Spinal cord (tissue), 10 donors: ENCODE measurements at places on chromosomes 16 and 17. TPM values are rescaled to one million over a fixed set of nuclear protein-coding genes. Genes with fewer than 3 reads are reported as not detected.

GRCh38 chr17:21129023-21129681 lies 2.4 kb downstream of the DHRS7B start:
- DNase-seq: no peak

GRCh38 chr16:51762081-51762996 lies 611.3 kb upstream of the SALL1 start:
- peak; percentile 88 for DNase-seq

Gene DLX4
- not detected for polyA plus RNA-seq

DNA sequence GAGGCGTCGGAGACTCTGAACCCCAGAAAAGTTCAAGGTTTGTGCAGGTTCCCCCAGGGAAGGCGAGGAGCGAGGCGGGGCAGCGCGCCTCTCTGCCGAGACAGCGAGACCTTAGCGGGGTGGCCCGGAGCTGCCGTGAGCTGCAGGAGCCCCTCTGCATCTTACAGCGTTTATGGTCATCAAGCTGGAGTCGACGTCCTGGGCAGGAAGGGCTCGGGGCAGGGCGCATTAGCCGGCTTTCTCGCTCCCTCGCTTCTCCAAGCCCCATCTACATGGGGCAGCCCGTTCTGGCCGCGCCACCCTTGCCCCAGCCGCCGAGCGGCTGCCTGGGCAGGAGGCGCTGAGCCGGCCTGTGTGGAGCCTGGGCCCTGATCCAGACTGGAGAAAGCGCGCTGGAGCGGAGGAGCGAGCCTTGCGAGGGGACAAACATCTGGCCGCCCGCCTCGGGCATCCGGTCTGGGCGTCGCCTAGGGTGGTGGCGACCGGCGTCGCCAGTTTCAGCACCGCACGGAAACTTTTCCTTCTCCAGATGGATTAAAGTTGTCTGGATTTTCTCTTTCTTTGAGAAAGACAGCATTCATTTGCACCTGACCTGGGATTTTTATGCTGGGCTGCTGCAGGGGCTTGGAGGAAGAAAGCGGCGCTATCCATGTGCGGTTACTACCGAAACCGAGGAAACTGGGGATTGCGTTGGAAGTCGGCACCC lies 750 bp downstream of the TMEM132E start:
- DNase-seq: peak; percentile 72

Gene CCDC40
- polyA plus RNA-seq: 24.7 TPM

- no peak for DNase-seq
These were observed 126.6 kb downstream of the AXIN2 start for GRCh38 chr17:65434878-65435277.

Gene PRSS8
- 0.46 TPM for polyA plus RNA-seq

GRCh38 chr17:66451188-66452149 lies 149.1 kb downstream of the PRKCA start:
- no peak for DNase-seq

DNA sequence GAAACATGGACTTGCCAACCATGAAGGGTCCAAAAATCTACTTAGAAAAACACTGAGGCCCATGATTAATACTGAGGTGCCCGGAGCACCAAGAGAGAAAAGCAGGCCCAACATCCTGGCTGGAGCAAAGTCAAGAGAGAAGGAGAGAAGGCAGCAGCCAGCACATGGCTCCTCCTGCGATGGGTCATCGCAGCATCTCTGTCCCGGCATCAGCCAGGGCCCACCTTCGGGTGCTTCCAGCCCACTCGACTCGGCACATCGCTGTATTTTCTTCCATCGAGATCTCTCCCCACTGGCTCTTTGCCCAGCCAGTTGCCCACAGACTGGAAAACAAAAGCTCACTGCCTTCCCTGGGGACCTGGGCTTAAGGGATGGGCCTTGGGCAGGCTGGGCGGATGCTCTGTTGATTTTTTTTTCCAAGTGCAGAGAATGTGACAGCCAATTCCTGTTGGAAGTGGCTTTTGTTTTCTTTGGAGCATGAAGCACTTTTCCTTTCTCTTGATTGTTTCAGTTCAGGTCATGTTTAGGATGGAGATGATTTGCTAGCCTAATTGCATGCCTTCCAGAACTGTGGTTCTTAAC lies 58.1 kb downstream of the CYB5B start:
- peak; percentile 71 for DNase-seq

Gene TEX14
- 1.3 TPM for polyA plus RNA-seq

GRCh38 chr17:43324205-43324893 lies 74.4 kb upstream of the ARL4D start:
- no peak for DNase-seq

- DNase-seq: no peak
These were observed 33.1 kb downstream of the N4BP1 start for GRCh38 chr16:48576927-48577326.

Gene GNGT2
- polyA plus RNA-seq: 1.2 TPM

Gene GP1BA
- 1.6 TPM for polyA plus RNA-seq

- DNase-seq: no peak
These were observed 17.9 kb upstream of the TANGO6 start for GRCh38 chr16:68825427-68825826.

DNA sequence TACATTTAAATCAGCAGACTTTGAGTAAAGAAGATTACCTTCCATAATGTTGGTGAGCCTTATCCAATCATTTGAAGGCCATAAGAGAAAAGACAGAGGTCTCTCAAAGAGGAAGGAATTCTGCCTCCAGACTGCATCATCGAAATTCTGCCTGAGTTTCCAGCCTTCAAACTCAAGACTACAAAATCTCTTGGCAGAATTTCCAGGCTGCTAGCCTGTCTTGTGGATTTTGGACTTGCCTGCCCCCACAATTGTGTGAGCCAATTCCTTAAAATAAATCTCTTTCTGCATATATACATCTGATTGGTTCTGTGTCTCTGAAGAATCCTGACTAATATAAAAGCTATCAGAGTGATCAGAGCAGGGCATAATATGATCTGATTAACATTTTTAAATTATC lies 216.6 kb upstream of the CPHXL start:
- no peak for DNase-seq
